NCI-H446 (cell line): ENCODE measurements at places on chromosomes 7 and 10.

- DNase-seq = no peak
These were observed 570.8 kb upstream of the MGMT start for GRCh38 chr10:128896116-128896795.

DNA sequence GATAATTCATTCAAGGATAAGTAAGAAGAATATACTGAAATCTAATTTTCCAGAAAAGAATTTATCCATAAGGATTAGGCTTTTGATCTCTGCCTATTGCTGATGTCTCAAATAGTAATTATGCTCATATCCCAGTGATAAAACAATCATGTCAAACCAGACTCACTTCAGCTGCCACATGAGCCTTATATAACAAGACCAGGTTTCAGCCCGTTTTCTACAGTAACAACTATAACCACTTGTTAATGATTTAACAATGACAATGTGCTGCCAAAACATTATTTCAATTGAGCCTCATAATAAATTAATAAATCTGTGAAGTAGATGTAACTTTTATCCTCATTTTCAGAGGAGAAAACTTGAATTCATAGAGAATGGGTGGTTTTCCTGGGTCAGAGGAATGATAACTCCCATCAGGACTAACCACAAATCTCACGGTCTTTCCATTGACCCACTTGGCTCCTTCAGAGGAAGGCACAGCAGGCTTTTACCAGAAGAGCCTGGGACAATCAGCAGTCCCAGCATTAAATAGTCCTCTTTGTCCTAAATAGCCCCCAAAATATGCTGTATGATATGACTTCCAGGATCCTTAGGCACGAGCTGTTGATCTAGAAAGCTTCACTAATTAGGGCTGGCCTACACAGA lies 42.5 kb upstream of the SLIT1 start:
- DNase-seq = no peak

DNA sequence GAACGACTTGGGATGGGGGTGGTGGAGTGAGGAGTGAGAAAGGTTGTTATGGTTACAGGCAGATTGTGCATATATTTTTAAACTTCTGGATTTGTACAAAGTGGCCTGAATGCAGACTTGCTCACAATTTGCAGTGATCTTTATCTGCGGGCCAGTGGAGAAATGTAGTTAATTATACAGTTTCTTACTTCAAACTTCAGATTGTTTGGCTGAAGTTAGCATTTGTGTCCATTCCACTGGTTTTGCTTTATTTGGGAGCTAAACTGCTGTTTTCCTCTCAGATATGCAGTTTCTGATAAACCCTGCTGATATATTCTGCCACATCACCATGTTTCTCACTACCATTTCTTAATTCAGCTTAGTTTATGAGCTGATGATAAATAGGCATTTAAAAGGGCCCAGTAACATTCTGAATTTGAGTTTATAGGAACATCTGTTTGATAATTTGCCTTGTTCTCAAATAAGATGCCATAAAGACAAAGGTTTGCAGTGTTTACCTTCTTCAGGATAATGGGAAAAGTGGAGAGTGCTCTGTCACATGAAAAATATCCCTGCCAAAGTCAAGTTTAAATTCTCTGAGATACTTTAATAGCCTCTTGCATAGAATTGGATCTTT lies 170.1 kb downstream of the ST7 start:
- no peak for DNase-seq

DNA sequence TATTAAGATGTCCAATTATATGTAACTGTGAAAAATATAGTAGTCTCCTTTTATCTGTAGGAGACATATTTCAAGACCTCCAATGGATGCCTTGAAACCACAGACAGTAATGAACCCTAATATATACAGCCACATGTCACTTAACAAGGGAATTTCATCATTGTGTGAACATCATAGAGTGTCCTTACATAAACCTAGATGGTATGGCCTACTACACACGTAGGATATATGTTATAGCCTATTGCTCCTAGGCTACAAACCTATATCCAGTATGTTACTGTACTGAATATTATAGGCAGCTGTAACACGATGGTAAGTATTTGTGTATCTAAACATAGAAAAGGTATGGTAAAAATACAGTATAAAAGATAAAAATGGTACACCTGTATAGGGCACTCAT lies 32.4 kb downstream of the MTPN start:
- DNase-seq = no peak

GRCh38 chr7:44433255-44434022 lies 57.0 kb downstream of the NUDCD3 start:
- DNase-seq = no peak

DNA sequence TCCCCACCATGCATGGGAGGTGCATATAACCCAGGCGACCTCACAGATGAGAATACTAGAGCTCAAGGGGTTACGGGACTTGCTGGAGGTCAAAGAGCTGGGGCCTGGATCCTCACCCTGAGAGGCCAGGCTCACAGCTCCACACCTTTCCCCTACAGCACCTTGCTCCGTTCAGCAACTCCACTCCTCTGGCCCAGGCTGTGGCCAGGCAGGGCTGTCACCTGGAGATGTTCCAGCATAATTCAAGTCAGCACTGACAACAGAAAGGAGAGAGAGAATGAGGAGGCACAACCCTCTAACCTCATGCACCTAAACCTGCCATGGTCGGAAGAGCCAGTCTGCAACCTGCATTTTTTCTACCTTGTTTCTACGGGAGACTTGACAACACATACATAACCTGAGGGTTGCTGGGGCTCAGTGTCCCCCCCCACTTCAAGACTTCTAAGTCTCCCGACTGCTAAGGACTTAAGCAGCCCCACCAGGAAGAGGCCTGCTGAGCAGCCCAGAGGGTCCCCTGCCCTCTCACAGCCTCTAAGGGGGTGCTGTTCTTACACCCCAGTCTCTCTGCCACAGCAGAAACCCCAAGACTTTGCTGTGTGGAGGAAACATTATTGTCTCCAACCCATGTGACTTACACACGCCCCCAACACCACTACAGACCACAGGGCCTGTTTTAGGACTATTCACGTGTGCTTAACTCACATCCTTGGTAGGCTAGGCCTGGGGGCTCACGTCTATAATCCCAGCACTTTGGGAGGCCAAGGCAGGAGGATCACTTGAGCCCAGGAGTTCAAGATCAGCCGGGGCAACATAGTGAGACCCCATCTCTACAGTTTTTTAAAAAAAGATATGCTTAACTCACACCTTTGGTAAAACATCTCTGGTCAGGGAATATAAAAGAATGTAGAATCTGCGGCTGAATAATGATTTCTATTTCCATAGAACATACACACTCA lies 175.6 kb downstream of the FAM107B start:
- no peak for DNase-seq

DNA sequence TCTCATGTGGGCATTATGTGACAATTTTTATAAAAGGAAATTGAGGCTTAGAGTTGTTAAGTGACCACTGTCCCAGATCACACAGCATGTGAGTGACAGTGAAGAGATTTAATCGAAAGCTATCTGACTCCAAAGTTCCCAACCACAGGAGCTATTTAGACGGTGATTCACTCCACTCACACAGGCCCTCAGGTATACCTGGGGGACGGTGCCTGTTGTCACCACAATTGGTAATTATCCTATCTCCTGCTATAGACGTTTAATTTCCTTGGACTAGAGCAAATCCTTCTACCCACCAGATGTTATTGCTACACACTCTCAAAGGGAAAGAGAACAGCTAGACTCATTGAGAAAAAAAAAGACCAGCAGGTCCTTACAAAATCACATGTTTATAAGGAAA lies 145.5 kb downstream of the KLF6 start:
- DNase-seq = no peak

DNA sequence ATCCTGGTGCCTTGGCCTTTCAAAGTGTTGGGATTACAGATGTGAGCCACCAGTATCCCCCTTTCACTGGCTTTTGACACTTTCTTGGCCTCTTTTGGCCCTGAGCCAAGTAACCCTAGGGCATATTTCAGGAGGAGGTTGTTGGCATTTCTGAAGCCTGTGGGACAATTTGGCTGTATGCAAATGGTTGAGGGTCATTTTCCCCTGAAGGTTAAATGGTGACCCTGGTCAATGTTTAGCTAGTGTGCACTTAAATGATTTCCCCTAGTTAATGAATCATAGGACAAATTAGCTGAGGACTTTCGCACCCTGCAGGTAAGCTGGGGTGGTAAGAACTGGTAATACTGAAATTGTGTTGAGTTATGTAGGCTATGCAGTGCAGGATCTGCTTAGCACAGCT lies 660.5 kb downstream of the LRMDA start:
- DNase-seq = no peak

GRCh38 chr10:50625649-50626132 lies 1.9 kb upstream of the SGMS1 start:
- no peak for DNase-seq

GRCh38 chr10:31171402-31172083 lies 139.9 kb upstream of the ZNF438 start:
- no peak for DNase-seq
